ENCODE measurements at places on chromosomes 11 and 22.
A peak's percentile ranks its signal among the peaks of the same experiment; 100 is the strongest.

GRCh38 chr11:117187007-117187406 lies 8.5 kb downstream of the SIDT2 start:
- DNase-seq, result peak; percentile 24

DNA sequence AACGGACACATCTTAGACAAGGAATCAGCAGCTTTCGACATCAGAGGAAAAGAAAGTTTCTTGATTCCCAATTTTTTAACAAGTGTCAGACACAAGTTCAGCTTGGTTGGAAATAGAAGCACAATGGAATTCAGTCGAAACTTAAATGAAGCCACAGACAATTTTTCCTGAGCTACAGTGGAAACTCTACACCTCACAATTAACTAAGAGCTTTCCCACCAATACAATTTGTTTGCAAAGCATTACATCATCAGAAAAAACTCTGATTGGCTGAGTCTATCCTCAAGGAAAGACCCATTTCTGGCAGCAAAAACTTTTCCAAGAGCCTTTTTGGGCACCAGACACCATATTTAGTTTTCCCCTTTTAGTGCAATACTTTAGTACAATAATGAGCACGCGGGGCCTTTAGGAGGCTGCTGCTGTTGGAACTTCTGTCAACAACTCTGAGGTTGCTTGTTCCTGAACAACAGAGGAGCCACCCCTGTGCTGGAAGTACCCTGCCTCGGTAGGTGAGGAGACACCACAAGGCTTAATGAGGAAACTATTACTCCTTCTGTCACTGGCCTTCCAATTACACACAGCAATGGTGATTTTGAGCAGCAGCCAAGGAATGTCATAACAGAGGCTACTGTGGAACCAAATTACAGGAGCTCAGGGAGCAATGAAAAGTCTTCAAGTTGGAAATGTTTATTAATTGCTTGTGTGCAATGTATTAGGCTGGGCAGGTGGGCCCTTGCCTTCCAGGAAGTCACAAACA lies 61.9 kb upstream of the BARX2 start:
- DNase-seq, result no peak

- DNase-seq, result no peak
Measured at GRCh38 chr11:42034826-42035225, 575.4 kb upstream of the LRRC4C start.

DNA sequence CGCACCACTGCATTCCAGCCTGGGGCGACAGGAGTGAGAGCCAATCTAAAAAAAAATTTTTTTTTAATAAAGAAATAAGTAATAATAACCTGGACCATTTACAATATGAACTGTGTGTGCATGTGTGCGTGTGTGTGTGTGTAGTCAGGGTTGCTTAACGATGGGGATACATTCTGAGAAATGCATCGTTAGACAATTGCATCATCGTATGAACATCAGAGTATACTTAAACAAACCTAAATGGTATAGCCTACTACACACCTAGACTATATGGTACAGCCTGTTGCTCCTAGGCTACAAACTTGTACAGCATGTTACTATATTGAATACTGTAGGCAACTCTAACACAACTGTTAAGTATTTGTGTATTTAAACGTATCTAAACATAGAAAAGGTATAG lies 26.4 kb downstream of the RDX start:
- no peak for DNase-seq

- DNase-seq, result no peak
Measured at GRCh38 chr11:101453682-101454081, 130.1 kb downstream of the TRPC6 start.

DNA sequence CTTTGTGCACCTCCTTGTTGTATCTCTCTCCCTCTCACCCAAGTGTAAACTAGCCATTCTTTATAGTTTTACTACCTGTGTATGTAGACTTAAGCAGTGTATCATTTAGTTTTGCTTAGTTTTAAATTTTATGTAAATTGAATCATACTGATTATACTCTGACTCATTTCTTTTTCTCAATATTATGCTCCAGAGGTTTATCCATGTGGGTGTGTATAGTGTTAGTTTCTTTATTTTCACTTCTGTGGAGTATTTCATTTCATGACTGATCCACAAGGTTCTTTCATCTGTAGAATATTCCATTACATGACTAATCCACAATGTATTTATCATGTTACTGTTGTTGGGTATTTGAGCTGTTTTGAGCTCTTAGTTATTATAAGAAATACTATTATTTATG lies 62.0 kb downstream of the CCDC34 start:
- DNase-seq, result no peak
